MM.1S (cell line): ENCODE measurements at places on chromosomes 12 and 14.

DNA sequence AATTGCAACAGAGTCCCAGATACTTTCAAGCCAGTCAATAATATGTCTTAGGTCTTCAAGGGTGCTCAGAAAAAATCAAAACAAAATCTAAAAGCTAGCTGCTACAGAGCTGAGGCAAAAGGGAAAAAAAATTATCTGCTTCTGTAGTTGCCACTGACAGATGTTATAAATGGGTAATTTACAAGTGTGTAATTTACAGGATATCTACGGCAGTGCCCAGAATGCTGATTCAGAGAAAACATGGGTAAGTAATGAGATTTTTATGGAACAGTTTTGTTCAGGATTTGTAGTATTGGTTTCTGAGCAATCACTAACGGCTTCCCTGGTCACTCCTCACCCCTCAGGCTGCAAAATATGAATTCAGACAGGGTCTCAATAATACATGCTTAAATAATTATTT, 234.1 kb downstream of the GALC start:
- no peak for DNase-seq

DNA sequence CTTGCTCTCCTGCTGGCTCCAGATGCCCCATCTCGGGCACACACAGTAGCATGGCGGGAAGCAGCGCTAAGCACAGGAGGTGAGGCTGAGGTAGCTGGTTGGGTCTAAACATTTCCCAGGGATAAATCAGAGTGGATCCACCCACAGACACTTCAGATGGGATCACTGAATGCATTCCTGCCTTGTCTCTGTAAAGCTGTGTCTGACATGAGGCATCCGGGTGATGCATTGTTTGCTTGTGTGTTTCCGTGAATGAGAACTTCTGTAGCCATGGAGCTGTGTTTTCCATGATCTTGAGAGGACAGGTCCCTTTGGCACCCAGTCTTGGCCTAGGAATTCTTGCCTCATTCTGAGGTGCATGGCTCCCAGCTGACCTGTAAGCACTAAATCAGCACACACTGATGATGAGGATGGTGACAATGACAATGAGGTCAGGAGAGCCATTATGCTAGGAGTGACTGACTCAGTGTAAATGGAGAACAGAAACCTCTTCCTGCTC, 6.7 kb upstream of the KRT75 start:
- DNase-seq: no peak

DNA sequence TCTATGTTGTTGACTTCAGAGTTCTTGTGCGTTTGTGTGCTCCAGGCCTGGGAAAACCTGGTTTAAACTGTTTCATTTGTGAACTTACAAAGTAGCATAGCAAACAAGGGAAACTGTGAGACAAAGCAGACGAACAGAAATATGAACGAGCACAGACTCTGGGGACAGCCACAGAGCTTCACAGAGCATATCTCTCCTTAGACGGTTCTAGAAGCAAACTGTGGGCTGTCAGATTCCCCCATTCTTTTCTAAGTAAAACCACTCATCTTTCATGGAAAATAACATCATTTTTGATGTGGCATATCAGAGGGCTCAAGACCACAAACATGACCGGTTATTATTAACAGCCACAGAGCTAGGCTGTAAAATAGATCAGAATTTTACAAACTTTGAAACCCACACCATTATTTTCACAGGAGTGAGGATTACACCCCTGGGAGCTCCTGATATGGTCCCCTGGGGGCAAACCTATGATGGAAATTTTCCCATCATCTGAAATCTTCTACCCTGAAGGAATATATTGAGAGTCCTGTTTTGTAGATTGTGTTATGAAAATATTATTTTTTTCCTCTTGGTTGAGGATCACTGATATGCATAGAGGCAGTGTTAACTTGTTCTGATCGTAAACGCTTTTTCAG, 102.0 kb downstream of the ADGRD1 start:
- no peak for DNase-seq

GRCh38 chr12:110782094-110782493, 39.4 kb upstream of the PPP1CC start:
- no peak for DNase-seq

- no peak for DNase-seq
These were observed 3.0 kb upstream of the FAM177A1 start for GRCh38 chr14:35043046-35043445.

DNA sequence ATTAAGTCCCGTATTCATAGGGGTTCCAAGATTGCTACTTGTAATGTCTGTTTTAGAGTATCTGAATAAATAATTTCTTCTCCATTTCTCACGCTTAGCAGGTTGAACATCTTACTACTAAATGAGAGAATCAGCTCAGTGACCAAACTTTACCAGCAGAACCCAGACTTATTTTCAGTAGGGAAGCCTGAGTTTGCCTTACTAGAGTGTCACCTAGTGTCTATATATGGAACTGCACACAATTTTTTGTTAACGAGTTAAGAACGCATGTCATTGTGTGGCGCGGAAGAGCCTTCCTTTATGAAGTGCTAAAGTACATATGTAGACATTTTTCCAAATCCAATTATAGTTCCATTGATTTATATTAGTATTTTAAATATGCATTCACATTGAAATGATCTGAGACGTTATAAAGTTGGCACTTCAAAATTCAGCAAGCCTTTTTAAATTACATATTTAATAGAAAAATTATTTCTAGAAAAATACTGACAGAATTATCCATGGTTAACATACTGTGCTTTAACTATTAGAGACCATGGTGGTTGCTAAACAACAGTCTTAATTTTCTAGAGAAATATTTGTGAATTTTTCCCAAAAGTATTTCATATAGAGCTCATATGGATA, 88.3 kb downstream of the RPS29 start:
- peak; percentile 67 for DNase-seq

- no peak for DNase-seq
These were observed 543.9 kb upstream of the LRFN5 start for GRCh38 chr14:41062826-41063225.
